HEK293T (cell line): ENCODE measurements at places on chromosomes 7 and 10.

DNA sequence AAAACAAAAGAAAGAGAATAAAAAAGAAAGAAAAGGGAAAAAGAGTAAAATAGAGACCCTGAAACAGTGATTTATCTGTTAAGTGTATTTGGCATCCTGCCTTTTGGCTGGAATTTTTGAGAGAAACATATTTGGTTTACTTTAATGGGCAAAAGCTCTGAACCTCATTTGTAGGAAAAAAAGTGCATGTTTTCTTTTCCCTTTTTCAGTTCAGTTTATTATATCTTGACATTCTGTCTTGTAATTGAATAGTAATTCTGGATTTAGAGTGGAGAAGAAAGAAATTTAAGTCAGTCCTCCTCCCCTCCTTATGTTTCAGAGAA lies 69.5 kb downstream of the ARID5B start:
- DNase-seq = no peak

GRCh38 chr7:81469869-81470723 lies 299.8 kb downstream of the HGF start:
- DNase-seq = peak; percentile 70

DNA sequence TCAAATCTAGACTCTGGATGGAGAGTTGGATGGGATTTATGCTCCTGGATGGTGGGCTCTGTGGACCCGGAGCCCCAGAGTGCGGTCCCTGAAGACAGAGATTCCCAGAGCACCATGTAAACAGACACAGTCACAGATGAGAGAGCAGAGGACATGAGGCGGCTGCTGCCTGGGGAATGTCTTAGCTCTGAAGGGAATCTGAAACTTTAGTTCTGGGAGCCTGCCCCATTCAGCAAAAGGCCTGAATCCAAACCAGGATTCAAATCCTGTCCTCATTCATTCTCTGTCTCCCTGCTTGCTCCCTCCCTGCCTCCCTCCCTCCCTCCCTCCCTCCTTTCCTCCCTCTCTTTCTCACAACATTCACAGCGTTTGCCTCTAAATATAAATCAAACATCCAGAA lies 49.5 kb upstream of the CALD1 start:
- DNase-seq = no peak

GRCh38 chr7:66657798-66658197 lies 29.1 kb downstream of the KCTD7 start:
- no peak for DNase-seq
